ENCODE measurements at places on chromosomes 7 and 10. TPM values are rescaled to one million over a fixed set of nuclear protein-coding genes. Genes with fewer than 3 reads are reported as not detected.

- DNase-seq, result no peak
Measured at GRCh38 chr7:29319719-29320521, 125.3 kb downstream of the CHN2 start.

Gene PNLIPRP1
- 0.31 TPM for total RNA-seq

GRCh38 chr10:13560597-13560996, 26.2 kb upstream of the PRPF18 start:
- no peak for DNase-seq

Gene SLIT1
- 0.72 TPM for total RNA-seq

DNA sequence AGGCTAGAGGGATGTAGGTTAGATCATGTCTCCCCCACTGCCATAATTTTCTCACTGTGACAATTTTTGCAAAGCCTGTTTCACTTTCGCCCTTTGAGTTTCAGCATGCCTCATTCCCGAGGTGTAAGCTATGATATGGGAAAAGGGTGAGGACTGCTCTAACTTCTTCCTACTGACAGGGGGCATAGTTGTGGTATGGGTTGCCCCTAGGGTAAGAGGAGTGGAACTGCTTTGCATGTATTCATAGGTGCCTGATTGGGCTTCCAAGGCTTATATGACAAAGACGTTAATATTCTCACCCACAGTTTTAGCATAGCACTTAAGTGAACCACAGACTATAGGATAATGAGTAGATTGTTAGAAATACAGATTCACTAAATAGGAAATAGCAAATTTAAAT, 148.7 kb downstream of the BBS9 start:
- DNase-seq, result no peak

DNA sequence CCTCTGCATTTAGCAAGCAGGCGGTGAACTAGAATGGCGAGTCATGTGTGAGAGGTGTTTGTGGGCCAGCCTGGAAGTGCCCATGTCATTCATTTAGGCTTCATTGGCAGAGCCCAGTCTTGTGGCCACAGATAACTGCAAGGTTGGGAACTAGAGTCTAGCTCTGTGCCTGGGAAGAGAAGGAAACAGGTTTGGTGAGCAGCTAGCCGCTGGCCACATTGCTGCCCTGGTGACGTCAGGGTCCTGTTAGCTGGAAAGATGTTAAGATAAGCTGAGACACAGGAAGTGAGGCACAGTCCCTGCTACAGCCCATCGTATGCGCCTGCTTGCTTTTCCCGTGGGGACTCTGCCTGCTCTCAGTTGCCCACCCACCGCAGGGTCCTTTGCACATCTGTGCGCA, 185.5 kb downstream of the CAMK1D start:
- no peak for DNase-seq

DNA sequence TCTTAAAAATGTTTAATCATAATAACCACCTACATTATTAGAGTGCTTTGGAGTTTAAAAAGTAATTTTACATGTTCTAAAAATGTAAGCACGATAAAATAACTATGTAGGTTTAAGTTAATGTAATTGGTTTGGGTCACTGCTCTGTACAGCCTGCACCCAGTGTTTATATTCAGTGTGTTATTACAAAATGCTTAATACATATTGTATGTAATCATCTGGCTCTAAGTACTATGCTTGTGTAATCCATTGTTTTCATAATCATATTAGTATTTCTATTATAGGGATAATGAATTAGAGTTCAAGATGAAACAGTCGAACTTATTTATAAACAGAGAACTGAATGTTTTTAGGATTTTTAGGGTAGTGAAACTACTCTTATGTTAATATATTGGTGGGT, 13.1 kb downstream of the RPA3 start:
- no peak for DNase-seq

Data from tongue (tissue), 3 donors.